Iris pigment epithelial cell (primary cell): ENCODE measurements at places on chromosomes 5 and 9.

GRCh38 chr5:90803381-90803780 is 244.8 kb downstream of the ADGRV1 start:
- no peak for DNase-seq

- DNase-seq, result no peak
Observed at GRCh38 chr9:131187957-131188356, 62.6 kb downstream of the NUP214 start.

GRCh38 chr9:38677660-38678303 is 42.2 kb downstream of the FAM240B start:
- no peak for DNase-seq

- no peak for DNase-seq
Observed at GRCh38 chr9:8157683-8158324, 358.2 kb upstream of the DMAC1 start.

DNA sequence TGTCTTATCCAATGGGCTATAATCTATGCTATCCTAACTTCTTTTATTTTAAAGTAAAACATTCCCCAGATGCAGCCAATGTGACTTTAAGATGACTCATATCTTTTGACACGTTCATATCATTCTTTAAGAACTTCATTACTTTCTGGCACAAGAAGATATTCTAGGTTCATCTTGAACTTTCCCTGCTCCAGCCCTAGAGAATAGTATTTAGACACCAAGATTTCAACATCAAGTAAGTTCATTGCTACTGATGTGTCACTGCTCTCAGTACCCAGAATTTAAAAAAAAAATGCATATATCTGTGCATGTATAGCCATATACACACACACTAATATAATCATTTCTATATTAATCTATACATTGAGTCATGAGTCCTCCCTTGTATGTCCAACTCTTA is 175.2 kb downstream of the SAXO1 start:
- DNase-seq, result peak; percentile 90

DNA sequence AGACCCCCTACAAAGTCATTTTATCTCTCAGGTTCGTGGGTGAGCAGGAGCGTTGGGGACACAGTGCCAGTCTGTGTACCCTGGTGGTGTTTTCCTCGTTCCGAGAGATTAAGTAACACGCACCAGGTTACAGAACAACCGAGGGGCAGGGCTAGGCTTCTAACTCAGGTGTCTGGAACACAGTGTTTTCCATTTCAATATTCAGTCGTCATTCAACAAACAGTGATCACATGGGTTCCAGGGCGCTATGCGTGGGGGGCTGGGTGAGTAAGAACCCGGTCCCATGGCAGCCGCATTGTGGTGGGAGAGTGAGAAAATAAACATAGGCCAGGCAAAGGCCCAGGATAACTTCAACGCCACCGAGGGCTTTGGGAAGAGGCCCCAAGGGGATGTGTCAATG is 55.9 kb upstream of the RNU6ATAC start:
- no peak for DNase-seq

GRCh38 chr5:121313886-121314285 is 537.8 kb upstream of the FTMT start:
- no peak for DNase-seq

DNA sequence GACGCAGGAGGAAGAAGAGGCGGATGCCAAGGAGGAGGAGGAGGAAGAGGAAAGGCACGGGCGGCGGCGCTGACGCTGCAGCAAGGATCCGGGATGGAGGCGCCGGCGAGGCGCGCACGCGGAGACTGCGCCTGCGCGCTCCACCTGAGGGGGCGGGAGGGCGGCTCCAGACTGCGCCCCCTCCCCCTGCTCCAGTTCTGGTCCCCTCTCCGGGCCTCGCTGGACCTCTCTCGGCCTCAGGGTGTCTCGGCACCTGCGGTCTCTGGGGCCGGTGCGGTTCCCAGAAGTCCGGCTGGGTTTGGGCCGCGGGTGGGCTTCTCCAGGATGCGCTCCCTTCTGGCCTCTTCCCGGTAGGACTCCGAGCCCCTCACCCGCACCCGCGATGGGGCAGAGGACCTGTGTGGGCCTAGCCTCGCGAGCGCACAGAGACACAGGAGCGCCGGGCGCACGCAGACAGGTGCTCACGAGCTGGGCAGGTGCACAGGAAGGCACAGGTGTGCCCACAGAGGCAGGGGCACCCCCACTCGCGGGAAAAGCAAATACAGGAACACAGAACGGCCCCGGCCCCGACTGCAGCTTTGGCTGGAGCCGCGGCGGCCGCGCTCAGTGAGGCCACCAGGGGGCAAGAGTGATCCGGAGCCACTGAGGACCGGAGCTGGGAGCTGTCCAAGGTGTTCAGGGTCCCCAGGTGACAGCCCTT is at the start of gene NPDC1:
NPDC1 (minus strand) TSS at position 90 of the 700 bp plus-strand sequence. CDS start 188 bp downstream, outside the sequence.
- DNase-seq, result peak; percentile 74

GRCh38 chr5:1930880-1931603 is 48.3 kb upstream of the IRX4 start:
- no peak for DNase-seq

- no peak for DNase-seq
Observed at GRCh38 chr9:89365532-89365912, 47.2 kb downstream of the SECISBP2 start.

DNA sequence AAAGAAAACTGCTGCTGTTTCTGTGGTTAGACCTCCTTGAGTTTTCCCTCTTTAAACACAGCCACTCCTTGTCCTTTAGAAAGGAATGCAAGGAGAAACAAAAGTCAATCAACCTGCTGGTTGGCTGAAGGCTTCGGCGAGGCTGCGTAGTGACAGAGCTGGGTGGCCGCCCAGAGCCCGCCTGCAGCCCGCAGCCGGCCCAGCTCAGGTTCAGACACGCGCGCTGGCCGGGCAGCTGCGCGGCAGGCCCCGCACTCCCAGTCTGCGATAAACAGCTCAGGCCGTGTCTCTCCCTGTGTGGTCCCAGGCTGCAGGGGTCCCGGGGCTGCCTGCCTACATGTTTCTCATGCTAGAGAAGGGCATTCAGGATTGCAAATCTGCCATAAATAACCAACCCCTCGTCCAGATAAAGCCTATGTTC is 115.4 kb downstream of the HSD17B3 start:
- peak; percentile 32 for DNase-seq

- DNase-seq, result no peak
Observed at GRCh38 chr5:134489227-134489944, 36.1 kb upstream of the JADE2 start.

- DNase-seq, result no peak
Observed at GRCh38 chr9:15229409-15229808, 77.6 kb downstream of the TTC39B start.

DNA sequence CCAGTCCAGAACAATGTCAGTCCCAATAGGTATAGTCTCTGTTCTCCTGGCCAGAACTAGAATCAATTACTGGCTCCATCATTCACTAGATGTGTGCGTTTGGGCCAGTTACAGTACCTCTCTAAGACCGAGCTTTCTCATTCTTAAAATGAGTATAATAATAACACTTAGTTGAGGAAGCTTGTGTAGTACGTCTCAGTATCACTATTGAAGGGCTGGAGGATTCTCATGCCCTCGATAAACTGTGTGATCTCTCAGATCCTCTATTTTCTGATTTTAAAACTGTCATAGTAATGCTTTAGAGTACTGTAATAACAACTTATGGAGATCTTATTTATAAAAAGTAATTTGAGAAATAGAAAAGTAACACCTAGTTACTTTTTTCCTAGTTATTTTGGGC is 50.7 kb downstream of the CDKN2A start:
- DNase-seq, result no peak

- DNase-seq, result no peak
Observed at GRCh38 chr5:66324357-66324756, 180.3 kb downstream of the SREK1 start.

- no peak for DNase-seq
Observed at GRCh38 chr5:180086816-180087399, 15.3 kb upstream of the RNF130 start.

- DNase-seq, result peak; percentile 97
Observed at GRCh38 chr5:1792842-1793266, 6.8 kb downstream of the MRPL36 start.

- no peak for DNase-seq
Observed at GRCh38 chr5:73183481-73183891, 10.5 kb downstream of the TMEM174 start.

DNA sequence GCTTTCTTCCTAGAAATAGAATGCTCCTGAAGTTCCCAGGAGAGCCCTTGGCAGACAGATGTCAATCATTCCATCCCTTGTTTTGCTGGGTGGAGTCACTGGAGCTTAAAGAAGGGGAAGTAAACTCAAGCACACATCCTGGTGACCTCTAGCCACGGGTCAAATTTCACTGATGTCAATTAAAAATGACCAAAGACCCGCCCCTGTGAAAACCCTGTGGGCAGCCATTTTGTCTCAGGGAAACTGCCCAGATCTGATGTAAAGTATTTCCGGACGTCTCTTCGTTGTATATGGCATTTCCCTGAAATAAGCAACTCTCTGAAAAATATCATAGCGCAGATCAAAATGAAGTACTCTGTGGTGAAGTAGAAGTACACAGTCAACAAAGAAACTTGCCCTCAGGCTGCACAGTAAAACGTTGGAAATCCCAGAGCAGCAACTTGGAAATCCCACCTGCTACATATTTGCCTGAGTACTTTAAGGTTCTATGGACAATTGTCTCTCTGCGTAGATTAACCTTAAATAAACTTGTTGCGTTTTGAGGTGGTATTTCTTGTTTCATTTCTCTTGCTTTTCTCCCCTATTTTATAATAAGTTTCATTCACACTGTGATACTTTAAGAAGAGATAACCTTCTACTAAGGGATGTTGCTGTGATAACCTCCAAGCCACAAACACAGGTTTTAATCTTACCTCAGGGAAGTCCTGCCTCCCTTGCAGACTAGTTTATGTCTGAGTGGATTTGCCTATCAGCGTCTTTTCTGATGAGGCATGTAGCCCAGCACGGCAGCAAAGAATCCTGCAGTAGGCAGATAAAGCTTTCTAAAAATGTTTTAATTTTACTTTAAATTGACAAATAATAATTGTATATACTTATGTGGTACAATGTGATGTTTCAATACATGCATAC is 60.9 kb upstream of the PIP5K1B start:
- DNase-seq, result no peak

DNA sequence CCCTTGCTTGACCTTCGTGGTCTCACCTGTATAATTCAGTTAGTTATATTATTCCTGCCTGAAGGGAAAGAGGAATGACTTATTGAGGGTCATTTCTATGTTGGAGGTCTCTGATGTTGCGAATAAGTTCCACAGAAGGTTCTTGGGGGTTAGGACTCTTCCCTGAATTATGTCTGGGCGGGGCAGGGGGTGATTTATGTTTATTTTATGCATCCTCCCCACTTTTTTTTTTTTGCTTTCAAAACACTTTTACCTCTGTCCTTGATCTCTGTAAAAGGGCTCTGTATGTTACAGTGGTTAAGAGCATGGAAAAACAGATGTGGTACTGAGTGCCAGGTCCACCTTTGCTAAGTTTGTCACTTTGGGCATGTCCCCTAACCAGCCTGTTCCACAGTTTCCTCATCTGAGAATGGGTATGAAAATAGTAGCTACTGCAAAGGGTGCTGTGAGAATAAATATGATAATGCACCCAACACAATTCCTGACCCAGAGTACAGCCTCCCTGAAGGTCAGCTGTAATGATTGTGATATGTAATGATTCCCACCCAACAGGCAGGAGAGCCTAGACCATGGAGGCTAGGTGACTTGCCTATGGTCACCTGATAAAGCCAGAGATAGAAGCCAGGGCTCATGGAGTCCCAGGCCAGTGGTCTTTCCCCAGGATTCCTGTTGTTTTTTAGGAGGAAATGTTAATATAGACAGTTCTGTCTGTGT is 54.8 kb downstream of the SLC22A5 start:
- DNase-seq, result no peak

GRCh38 chr9:88537761-88538091 is 2.7 kb downstream of the NXNL2 start:
- DNase-seq, result peak; percentile 84

DNA sequence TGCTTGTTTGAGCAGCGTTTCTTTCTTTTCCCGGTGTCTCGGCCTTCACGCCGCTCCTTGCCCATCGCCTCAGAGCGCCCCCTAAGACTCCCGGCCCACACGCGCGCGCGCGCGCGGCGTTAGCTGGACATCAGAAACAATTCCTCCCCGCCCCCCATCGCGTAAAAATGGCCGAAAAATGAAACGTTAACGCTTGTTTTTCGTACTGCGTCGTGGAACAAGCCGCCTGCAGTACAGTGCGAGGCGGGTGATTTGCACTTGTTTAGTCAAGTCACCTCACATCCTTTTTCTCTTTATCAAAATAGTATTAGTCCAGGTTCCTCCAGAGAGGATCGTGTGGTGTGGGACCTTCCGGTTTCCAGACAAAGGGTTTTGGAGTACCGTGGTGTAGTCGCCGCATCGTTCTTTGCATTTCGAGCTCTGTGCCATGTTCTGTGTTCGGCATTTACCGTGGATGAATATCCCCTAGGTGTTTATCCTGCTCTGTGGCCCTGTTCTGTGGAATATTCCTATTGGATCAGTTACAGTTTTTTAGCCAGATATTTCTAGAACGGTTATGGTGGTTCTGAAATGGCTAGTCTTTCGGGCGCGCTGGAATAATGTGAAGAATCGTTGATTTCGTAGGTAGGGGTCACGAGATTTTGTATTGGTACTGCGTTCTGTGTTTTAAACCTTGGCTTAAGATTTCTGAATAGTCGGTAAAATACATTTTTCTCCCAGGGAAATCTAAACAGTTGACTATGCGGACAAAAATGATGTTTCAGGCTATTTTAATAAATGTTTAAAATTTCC is 1.0 kb downstream of the MATR3 start:
- peak; percentile 86 for DNase-seq

GRCh38 chr5:28390341-28390740 is 1352.0 kb upstream of the CDH9 start:
- DNase-seq, result no peak

DNA sequence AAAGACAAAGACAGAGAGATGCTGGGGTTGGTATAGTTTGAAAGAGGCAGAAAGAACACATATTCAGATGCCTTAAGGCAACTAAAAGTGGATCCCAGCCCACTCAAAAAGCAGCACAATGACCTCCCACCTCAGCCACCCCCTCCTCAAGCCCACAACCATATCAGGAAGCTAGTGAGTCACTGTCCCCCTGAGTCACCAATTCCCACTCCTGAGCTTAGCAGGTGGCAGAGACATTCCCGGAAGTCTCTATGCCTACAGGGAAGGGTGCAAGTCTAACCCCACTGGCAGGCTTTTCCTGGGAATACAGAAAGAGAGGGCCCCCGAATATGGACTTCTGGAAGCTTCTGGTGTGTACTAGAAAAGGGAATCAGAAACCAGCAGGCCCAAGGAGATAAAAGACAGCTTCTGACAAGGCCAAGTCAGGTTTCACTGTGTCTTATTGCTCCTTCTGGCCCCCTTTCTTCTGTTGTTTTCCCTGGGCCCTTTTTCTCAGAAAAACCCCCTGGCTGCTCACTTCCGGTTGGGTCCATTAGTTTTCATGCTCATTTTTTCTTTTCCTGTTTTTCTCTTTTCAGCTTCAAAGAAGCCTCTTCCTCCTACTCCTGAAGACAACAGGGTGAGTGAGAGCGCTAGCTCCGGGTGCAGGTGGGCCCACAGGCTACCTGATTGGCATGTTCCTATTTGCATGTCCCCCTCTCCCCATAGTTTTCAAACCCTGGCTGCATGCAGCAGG is 36.8 kb downstream of the ITK start:
- no peak for DNase-seq

DNA sequence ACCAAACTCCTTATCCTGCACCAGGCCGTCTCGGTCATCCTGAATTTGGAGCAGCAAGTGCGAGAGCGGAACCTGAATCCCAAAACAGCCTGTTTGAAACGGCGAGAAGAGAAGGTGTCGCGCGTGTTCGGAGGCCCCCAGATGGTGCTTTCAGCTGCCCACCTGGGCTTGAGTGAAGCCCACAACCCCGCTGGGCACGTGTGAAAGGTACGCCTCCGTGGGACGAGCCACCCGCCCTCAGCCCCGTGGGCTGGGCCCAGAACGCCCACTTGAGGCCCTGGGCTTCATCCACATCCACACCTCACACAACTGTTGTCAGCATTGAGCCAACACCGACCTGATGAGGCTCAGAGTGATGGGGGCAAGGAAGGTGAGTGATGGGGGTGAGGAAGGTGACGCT is 72.8 kb downstream of the INSL6 start:
- DNase-seq, result no peak
